Left colon (tissue), 2 donors: ENCODE measurements at places on chromosomes 4 and X.

DNA sequence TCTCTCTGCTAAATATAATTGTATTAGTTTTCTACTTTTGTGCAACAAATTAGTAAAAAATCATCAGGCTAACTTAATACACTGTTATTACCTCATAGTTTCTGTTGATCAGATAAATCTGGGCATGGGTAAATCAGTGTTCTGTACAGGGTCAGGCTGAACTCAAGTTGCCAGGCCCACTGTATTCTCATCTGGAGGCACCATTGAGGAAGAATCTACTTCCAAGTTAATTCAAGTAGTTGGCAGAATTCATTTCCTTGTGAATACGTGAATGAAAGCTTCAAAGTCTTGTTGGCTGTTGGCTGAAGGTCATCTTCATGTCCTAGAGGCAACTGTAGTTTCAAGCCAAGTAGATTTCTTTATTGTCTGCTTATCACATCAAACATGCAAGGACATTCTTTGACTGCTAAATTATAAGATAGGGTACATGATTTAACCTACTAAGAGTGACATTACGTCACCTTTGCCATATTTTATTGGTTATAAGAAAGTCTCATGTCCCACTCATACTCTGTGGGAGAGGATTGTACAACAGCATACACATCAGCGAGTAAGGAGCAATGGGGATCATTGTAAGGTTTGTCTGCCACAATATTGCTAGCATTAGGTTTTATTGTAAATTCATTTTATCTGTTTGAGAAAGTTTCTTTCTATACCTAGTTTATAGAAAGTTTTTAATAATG is 1219.0 kb downstream of the ARAP2 start:
- no peak for DNase-seq

GRCh38 chr4:5870701-5871100 is 22.2 kb downstream of the CRMP1 start:
- no peak for DNase-seq

- no peak for DNase-seq
Measured at GRCh38 chr4:136931781-136932180, 600.5 kb downstream of the PCDH18 start.

DNA sequence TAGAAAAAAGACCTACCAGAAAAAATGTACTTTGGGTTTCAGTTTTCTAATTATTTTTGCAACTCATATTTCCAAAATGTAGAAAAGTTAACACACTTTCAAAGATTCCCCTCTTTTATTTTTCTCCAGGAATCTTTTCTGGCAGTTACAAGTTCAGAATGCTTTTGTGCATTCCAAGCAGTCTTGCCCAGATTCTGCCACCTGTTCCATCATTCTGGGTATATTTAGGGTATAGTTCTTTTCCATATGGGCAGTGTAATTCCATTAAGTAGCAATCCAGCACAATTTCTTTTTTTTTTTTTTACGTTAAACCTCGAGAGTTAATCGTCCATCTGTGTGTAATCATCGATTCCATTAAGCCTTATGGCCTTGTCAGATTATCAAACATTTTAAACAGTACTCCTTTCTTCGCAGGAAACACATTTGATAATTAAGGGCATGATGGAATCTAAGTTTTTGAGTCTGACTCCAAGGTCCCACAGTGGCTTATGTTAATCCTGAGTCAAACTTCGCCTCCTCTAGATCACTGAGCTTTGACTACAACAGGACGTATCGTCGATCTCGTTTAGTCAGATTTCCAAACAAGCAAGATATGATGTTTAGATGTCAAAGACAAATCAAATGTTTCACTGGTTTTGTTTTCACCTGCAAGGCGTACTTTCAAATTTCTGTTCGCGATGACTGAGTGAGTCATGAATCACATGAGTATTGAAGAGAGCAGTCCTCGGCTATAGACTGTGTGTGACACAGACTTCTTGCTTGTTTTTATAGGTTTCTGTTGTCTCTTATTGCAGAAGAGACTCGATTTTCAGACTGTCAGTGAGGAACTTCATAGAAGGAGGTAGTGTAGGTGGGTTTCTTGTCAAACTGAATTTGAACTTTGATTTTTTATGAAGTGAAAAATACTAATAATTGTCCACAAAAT is 118.9 kb upstream of the GK2 start:
- DNase-seq, result no peak

DNA sequence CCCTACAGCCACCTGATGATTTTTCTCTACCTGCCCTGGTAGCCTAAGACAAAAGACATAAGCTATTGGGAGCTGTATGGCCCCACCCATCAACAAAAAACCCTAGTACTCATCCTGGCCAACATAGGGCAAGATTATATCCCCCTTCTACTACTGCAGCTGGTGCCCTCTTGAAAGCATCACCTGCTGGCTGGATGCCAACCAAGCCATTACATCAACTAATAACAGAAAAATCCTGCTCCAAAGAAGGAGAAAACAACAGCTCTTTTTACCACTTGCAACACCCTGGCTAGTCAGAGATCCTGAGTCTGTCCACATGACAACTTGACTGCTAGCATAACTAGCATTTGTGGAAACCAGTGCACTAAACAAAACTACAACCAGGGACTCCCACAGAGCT is 43.6 kb upstream of the UPRT start:
- no peak for DNase-seq

DNA sequence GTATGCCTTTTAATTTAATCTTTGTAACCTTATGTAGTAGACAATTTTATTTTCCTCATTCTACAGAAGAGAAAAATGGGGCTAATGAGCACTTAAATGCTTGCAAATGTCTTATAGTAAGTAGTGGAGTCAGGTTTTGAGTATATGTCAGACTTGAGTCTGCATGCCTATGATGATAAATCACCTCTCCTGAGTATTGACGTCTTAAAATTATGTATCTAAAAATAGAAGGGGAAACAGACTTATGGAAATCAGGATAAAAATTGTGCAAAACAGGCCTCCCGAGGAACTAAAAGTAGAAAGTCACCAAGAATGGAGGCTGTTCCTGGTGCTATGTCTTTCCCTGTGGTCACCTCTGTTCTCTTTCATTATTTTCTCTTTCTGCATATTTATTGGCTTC is 92.7 kb downstream of the STIM2 start:
- no peak for DNase-seq

DNA sequence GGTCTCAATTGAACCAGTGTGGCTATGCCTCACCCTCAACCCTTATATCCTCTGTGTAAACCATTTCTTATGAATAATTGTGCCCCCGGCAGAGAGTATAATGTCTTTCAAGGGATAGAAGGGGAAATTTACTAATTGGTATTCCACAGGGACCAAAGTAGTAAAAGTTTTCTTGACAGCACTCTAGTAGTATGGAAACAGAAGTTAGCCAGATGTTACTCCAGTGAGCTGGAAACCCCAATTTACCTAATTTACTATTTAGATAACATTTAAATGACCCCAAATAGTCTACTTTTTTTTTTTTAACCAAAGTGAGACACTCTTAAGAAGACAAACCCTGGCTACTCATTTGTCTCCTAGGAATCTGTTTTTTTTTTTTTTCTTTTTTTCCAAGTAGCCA is 32.3 kb downstream of the DTHD1 start:
- DNase-seq, result no peak

- no peak for DNase-seq
Measured at GRCh38 chr4:116603096-116603495, 482.3 kb downstream of the TRAM1L1 start.

GRCh38 chrX:119488749-119489148 is 20.5 kb downstream of the SLC25A5 start:
- DNase-seq, result peak; percentile 53

- no peak for DNase-seq
Measured at GRCh38 chr4:139660568-139661043, 5.0 kb upstream of the MGST2 start.

DNA sequence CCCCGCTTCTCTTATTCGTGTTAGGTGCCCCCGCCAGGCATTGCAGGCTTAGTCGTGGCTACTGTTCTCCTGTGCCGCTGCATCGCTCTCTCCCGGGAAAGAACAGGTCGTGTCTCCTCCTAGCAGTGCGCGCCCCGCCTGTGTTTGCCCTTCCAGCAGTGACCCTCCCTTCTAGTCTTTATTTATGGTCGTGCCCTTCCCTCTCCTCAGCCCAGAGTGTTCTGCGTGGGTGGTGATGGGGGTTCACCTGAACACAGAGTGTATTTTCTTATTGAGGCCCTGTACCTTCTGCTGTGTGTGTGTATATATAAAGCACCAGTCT is 15.2 kb downstream of the USP11 start:
- DNase-seq, result no peak

- no peak for DNase-seq
Measured at GRCh38 chr4:134202166-134202956, 772 bp upstream of the PABPC4L start.

DNA sequence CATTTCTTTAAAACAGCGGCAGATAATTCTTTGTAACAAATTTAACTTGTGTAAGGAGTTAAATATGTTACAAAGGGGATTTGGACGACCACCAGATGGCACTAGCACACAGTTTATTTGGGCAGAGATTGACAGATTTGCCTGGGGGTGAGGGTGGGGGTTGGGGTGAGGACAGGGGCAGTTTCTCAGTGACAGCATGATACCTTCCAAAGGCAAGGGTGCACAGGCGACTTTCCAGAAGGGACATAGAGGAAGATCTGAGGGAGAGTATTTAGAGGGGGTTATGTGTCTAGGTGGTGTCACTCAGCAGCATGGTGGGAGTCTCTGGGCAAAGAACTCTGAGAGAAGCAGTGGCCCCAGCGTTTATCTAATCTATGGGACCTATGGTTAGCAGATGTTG is 9.6 kb upstream of the TMA16 start:
- no peak for DNase-seq

DNA sequence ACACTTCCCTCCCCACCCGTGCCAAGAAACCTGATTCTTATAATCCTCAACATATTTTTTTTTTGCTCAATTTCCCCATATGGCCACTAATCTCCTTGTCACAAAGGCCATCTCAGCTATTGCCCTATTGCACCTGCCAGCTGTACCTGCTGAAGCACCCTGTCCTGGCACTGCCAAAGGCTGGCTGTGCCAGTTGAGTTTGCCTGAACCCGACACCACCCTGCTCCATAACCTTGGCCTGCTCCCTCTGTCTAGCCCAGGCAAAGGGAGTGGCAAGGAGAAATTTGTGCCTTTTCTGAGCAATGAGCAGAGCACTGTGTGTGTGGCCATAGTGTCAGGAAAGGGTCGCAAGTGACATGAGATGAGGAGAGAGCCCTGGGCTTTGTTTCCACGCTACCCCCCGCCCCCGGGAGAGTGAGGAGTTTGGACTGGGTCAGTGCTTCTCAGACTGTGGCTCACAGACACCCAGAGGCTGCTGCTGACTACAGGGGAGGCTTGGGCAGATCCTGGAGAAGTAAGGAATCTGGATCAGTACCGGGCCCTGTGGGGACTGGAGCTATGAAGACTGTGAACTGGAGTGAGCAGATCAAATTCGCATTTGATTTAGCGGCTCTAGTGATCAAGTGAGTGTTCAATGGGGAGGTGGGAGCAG is 42.2 kb upstream of the HMGB3 start:
- no peak for DNase-seq

- no peak for DNase-seq
Measured at GRCh38 chr4:158008551-158009218, 164.1 kb downstream of the GASK1B start.

DNA sequence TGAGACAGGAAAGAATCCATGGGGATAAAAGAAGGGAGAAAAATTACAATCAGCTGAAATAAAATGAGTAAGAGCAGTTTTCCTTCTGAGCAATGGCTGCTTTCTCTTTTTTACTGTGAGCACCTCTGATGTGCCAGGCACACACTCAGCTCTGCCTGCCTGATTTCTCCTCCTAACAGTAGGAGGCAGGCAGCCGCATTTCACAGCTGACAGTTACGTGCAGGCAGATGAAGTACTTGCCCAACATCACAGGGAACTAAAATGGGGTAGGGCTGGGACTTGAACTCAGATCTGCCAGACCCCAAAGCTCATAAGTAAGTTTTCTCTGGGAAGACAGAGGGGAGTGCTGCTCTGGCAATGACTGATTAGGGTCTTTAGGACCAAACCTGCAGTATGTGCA is 54.6 kb downstream of the C4orf50 start:
- no peak for DNase-seq

- no peak for DNase-seq
Measured at GRCh38 chr4:69122476-69122875, 26.2 kb downstream of the UGT2B7 start.

GRCh38 chr4:83709627-83710026 is 173.7 kb downstream of the GPAT3 start:
- no peak for DNase-seq

DNA sequence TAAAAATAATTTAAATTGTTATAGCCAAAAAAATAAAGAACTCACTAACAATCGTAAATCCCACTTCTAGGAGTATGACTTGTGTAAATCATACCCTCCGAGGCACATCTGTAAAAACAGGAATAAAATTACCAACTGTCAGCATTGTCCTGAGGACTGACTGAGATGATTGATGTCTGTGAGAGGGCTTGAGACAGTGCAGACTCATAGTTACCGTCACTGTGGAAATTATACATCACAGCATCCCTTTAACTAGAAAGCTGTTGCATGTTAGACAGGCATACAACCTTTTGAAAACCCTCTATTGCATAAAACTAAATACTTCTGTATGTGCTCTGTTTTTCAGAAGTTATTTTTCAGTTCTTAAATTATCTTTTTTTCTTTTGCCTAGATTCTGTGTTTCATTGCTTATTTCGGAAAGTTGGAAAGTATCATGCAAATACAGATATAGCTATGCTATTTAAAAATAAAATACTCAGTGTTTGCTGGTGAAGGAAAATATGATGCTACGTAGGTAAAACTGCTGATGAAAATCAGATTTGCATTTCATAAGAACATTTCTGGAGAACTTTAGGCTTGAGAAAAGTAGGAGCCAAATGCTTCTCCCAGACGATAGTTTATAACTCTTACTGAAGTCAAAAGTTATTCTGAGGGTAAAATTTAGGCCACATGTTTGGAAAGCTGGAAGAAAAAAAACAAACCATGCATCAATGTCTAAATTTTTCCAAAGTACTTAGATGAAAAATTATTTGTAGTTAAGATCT is 13.6 kb upstream of the RBPJ start:
- DNase-seq, result no peak

GRCh38 chr4:138852681-138853080 is 162.9 kb upstream of the NOCT start:
- no peak for DNase-seq

DNA sequence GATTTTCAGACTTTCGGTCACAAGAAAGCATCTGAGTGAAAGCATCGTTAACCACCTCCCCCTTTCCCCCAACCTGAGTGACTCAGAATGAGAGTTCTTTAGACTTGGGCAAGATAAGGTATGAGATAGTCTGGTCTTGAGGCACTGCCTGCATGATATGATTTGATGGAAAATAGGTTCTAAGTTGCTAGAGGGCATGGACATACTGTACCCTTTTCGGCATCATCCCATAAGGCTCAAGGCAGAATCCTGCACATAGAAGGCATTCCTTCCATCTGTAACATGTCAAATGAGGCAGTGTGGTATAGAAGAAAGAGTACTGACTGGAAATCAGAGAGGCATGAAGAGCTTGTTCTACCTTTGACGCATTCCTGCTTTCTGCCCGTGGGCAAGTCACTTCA is 16.8 kb upstream of the AMOT start:
- no peak for DNase-seq

GRCh38 chr4:81432825-81433224 is 38.9 kb downstream of the RASGEF1B start:
- no peak for DNase-seq

GRCh38 chr4:164023214-164023613 is 528.7 kb downstream of the TMA16 start:
- no peak for DNase-seq
